Urothelium cell line (cell line): ENCODE measurements at places on chromosomes 16 and 17.

GRCh38 chr16:84357191-84357651 is 11.1 kb upstream of the ATP2C2 start:
- peak; percentile 76 for DNase-seq

GRCh38 chr16:52740766-52741165 is 193.8 kb upstream of the TOX3 start:
- DNase-seq = no peak

GRCh38 chr17:42456223-42457106 is 2.2 kb upstream of the ATP6V0A1 start:
- DNase-seq = peak; percentile 36

DNA sequence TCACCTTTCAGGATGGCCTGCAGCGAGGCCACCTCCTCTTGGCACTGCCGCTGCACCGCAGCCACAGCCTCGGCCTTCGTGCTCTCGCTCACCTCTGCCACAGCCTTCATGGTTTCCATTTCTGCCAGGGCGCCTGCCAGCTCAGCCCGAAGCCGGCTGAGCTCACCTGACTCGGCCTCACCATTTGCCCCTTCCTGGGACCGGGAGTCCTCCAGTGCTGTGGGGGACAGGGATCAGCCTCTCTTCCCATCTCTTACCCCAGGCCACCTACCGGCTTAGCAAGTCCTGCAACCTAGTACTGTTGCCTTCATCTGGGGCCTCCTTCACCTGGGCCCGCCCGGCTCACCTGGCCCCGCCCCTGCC is 658 bp downstream of the RABEP2 start:
- DNase-seq = no peak

- no peak for DNase-seq
These were observed 408.8 kb upstream of the ASIC2 start for GRCh38 chr17:33701910-33702309.

DNA sequence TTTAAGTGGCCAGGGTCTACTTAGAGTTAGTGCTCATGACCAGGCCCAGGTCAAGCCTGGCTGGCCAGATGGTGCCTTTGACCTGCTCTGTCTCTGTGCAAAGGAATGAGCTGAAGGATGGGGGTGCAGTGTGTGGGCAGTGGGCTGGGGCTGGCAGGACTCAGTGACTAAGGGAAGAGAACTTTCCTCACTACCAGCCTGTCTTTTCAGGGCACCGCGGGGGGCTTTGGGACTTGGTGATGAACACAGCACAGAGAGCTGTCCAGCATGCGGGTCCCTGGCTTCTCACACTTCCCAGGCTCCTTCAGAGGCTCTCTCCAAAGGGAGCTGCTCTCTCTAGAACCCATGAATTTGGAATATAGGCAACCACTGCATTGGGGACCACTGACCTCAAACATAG is 43.0 kb upstream of the STH start:
- no peak for DNase-seq

DNA sequence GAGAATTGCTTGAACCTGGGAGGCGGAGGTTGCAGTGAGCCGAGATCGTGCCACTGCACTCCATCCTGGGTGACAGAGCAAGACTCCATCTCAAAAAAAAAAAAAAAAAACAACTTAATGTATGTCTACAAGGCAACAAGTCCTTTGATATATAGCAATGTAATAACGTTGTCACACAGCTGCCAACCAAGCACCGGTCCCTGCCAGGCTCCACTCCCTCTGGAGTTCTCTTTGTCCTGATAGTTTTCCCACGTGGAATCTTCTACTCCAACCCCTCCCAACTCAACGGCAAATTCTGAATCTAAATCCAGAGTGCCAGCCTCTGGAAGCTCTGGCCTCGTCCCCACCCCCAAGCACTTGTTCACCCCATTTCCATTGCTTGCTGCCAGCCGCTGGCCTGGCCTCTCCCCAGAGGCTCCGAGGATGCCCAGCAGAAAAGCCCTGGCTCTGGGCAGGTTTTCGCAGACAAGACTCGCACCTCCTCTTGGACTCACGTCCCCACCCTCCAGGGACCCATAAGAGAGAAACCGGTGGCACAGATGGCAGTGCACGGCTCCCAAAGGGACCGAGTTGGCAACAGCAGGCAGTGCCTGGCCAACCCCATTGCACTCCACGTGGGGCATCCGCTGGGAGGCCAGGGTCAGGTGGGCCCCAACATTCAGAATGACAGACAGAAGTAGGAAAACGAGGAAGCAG is 15.9 kb upstream of the CBX2 start:
- no peak for DNase-seq
